ENCODE measurements at places on chromosomes 5 and 9.

DNA sequence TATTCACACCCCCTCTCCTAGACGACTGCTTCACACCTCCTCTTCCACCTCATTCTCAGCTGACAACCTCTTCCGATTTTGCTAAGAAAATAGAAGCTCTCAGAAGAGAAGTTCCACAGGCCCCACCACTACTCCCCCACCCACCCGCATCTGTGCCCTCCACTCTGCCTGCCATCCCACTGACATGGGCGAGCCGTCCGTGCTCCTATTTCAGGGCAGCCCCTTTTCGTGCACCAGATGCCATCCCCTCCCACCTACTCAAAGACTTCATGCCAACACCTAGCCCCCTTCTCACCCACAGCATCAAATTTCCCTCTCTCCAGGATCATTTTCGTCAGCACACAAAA lies 34.6 kb upstream of the JADE2 start:
- DNase-seq = no peak

- DNase-seq = no peak
Observed at GRCh38 chr5:93163010-93163663, 417.9 kb downstream of the NR2F1-AS1 start.

DNA sequence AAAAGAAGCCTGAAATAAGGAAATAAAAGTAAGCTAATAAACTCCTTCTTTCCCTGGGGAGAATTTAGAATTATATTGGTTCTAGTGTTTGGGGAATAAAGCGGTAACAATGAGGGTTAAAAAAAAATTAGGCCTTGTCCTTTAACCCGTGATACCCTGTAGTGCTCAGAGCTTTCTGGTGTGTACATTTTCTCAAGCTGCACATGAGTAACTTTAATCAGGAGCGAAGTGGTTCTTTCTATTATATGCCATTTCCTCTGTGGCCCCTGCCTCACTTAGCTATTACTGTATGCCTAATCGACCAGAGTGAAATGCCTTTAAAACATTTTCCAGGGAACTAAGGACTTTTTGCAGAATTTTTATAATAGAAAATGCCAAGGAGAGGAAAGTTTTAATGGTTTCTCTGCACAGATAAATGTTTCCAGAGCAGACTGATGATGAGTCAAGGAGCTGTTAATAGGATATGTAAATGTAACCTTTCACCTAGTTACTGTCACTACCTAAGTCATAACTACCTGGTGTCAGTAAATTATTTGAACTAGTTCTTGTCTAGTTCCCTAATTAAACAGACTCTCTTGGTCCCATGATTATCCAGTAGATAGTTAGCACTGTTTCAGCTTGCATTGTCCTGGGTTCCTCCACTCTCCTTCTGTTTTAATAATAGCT lies 7.6 kb downstream of the PAM start:
- no peak for DNase-seq

DNA sequence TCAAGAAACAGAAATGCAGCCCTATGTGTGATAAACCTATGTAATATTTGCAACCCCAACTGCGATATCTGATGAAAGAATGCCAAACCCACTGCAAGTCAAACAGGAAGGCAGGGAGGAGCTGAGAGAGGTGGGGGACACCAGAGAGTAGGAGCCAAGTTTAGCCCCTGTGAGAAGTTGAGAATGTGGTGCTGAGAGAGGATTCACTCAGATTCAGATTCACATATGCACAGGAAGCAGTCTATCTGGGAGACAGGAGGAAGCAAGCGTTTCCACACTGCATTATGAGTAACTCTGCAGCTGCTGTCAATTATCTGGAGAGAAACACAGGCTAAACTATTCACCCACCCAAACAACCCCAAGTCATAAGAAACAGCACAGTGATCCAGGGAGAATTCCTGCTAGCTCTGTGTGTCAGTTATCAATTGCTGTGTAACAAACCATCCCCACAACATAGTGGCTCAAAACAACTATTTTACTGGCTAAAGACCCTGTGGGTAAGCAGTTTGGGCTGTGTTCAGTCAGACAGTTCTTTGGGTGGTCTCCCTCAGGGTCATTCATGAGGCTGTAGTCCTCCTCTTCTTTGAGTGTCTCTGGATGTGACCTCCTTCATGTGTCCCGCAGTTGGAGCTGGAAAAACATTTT lies 161.9 kb upstream of the RAI14 start:
- no peak for DNase-seq

Data from stimulated activated CD4-positive, alpha-beta T cell treated with anti-CD3 and anti-CD28 coated beads, Interleukin-1b, Interleukin-23, amount 100 ng/mL, for 1 hour (primary cell).